NCI-H1092 (cell line): ENCODE measurements at places on chromosomes 4 and X.

- DNase-seq: no peak
Measured at GRCh38 chr4:24923550-24923949, 10.7 kb upstream of the CCDC149 start.

DNA sequence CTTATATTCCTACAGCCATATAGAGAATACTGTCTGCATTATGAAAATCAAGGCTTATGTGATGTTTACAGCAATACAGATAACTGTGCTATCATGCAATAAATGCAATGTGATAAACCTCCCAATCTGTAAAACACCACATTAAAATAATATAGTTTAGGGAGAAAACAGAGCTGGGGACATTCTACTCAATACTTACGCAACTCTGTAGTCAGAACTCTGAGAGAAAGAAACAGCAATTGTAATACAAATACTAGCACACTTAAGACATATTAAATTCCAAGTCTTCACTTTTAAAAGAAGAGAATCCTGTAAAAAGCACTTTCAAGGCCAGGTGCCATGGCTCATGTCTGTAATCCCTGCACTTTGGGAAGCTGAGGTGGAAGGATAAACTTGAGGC lies 61.4 kb downstream of the ANKRD17 start:
- no peak for DNase-seq

DNA sequence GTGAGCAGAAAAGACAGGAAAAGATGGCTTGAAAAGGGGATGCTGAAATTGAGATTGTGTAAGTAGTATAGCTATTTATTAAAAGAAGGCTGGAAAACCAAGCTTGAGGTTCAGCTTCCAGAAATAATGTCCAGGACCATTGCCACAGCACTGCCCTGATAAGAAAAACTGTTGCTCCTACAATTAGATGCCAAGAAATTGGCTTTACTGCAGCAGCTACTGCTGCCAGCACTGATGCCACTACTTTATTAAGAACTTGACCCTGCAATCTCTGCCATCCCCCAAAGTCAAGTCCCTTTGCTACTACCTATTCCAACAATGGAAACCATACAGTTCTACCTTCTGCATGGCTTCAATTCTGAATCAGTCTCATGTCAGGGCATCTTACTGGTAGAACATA lies 130.0 kb upstream of the VAMP7 start:
- DNase-seq: no peak

DNA sequence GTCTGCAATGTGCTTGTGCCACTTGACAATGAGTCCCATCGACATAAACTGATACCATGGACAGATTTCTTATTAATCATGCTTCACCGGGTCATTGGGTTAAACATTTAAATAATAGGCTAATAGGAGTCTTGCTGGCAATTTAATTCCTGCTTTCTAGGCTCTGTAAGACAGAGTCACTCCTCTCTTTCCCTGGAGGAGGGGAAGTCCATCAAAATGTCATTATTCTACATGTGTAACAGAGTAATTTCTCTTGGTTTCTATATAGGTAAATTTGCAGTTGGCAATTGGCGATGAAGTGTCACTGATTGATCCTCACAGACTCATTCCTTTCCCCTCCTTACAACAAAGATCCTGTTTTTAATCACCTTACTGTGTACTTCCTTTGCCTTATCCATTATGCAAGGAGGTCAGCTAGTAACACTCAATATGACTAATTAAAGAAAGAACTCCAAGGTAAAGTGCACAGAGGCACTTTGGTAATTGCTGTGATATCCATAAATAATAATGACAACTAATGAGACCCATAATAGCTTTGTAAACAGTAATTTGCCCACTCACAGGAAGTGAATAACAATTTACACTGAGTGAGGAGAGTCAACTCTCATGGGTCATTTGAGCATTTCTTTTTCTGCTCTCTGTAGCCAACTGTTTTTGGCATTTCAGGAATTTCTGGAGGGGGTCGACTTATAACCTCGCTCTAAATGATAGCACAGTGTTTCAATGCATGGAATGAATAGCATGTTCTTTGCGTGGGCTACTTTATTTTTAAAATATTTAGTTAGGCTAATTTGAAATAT lies 184.0 kb downstream of the UGT8 start:
- DNase-seq: peak; percentile 10

DNA sequence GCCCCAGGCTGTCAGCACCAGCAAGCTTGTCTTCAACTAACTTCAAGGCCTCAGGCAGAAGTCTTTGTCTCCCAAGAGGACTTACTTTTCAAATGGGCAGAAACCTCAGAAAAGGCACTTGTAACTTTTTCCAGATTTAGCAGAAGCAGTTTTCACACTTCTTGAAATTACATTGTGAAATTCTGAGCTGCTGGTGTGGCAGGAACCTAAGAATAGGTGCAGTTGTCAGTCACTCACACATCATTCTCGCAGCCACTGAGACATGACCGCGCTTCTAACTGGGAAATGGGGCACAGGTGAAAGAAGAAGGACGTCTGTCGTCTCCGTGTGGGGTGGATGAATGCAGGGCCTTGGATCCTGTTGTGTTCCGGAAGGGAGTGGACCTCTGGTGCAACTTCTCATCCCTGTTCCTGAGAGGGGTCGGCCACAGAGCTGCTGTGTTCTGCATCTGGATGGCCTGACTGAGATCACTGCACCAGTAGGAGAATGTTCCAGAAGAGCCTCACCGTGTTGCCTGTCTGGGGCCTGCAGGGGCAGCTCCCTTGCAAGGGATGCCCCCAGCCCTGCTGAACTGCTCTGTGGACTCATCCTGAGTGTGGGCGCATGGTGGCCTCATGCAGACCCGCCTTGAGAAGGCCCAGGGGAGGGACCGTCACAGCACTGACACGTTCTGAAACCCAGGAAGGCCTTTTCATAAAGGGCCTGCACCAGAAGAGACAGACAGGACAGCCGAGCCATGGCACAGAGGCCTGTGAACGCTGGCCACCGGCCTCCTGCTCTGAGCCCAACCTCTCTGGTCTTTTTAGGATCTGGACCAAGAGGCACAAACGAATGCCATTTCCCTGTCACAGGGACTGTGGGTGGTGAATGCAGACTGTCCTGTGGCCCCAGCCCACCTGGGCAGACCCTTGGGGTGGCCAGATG lies 18.7 kb downstream of the NAT8L start:
- DNase-seq: no peak

GRCh38 chrX:100413229-100413628 lies 3.2 kb upstream of the PCDH19 start:
- DNase-seq: peak; percentile 50

DNA sequence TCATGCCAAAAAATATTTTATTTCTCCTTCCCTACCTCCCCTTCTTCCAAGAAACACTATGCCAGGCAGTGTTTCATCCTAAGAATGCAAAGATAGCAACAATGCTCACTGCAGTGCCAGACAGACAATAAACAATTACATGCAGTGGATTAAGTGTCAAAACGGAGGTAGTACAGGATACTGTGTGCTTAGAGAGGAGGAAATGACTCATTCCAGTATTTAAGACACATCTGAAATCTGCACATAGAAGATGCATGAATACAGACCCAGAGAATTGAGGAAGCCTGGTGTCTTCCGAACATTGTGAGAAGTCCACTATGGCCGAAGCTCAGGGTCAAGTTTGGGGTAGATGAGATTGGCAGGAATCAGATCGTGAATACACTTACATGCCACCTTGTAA lies 326.4 kb downstream of the PPP3CA start:
- DNase-seq: no peak

DNA sequence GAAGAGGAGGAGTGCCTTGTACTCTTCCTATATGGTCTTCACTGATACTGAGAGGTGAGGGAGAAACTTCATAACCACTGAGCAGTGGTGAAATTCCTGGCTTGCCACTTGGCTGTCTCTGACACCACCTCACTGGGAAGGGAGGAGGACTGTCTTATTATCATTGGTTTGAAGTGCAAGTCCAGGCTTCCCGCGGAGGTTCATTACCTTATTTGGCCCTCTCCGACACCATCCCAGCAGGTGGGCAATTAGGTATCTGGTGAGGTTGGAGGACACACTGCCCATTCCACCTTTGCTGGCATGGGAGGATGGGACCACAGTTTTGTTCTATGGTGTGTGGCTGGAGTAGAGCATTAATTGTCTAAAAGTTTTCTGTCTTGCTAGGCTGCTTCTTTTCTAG lies 206.1 kb downstream of the LHFPL1 start:
- no peak for DNase-seq

DNA sequence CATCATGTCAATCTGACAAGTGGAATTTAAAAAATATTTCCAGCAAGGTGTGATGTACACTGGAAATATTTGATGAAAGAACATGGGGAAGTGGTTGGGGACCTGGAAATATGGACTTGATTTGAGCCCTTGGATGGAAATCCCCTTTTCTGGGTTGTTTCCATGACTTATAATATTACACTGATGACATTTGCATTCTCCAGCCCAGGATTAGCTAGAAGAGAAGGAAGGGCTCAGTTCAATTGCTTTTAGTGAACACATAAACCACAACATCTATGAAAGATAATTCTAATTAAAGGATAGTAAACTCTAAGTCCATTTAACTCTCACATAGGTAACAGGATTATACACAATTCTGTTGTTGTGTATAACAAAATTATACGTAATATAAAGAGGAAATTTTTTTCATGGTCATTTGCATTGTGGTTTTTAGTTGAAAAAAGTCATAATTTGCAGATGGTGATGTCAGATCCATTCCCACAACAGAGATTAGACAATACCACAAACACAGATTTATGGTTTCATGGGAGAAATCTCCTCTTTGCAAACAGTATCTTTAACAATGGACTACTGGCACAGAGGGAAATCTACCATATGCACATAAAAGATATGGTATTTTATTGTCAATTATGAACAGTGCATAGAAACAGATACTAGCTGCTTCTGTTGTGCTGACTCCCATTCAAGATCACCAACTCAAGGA lies 126.5 kb downstream of the DKK2 start:
- no peak for DNase-seq

- DNase-seq: no peak
Measured at GRCh38 chr4:5471691-5472090, 236.7 kb downstream of the EVC2 start.

GRCh38 chr4:102416765-102417164 lies 71.5 kb upstream of the SLC39A8 start:
- no peak for DNase-seq

DNA sequence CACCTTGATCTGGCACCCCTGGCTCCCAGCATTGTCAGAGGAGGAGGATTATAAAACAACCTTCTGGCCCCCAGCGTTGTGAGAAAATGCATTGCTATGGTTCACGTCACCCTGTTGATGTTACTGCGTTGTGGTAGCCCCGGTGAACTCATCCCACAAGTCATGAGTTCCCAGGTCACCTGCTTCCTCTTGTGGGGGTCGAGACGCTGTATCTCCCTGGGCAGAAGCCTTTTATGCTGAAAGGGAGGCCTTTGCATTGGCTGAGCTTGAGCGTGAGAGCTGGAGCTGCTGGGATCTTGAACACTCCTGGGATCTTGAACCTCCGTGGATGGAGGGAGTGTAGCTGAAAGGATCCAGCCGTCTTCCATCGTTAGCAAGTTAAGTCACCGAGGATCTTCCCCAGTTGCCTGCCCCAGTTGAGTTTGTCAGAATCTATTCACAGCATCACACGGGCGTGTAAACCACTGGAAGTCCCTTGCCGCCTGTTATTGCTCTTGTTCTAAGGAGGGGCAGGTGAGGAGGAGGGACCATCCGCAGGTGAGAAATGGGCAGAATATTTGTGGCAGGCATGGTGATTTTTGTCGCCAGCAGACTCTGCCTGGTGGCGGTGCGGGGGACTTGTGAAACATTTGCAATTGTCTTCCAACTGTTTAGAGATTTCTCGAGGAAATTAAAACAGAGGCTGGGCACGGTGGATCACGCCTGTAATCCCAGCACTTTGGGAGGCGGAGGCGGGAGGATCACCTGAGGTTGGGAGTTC lies 299.9 kb downstream of the ASMT start:
- no peak for DNase-seq
